ENCODE measurements at places on chromosomes 11 and 22. TPM values are rescaled to one million over a fixed set of nuclear protein-coding genes. Genes with fewer than 3 reads are reported as not detected.

The KRTAP5-2 gene
- total RNA-seq = not detected

The FXYD6 gene
- 54.7 TPM for total RNA-seq

The CECR2 gene
- 12.8 TPM for total RNA-seq

The OR8G1 gene
- not detected for total RNA-seq

The OR2AT4 gene
- not detected for total RNA-seq

The ACR gene
- total RNA-seq = 0.18 TPM

The SEC14L6 gene
- total RNA-seq = 6.5 TPM

The NNMT gene
- 14.5 TPM for total RNA-seq

The HSCB gene
- total RNA-seq = 13.8 TPM

The OR52I2 gene
- total RNA-seq = not detected

The GRAP2 gene
- 2.5 TPM for total RNA-seq

The OR52H1 gene
- 2.3 TPM for total RNA-seq

The MYOD1 gene
- 11.8 TPM for total RNA-seq

The GGTLC2 gene
- total RNA-seq = 0.29 TPM

The VWCE gene
- 2.4 TPM for total RNA-seq

The NUDT22 gene
- 51.3 TPM for total RNA-seq

The PAX6 gene
- total RNA-seq = 0.06 TPM

The OR4D5 gene
- total RNA-seq = not detected

The RAD9A gene
- 22.3 TPM for total RNA-seq

The OR56A1 gene
- 0.12 TPM for total RNA-seq

The GRK2 gene
- 39.3 TPM for total RNA-seq

The FAM180B gene
- total RNA-seq = 0.70 TPM

The RTN4RL2 gene
- total RNA-seq = 2.5 TPM

The RAB6A gene
- total RNA-seq = 109 TPM

The HTR3B gene
- not detected for total RNA-seq

The OR10D3 gene
- not detected for total RNA-seq

The IPO7 gene
- 113 TPM for total RNA-seq

The MPEG1 gene
- total RNA-seq = 20.3 TPM

The ANO5 gene
- 13.9 TPM for total RNA-seq

The MUC5AC gene
- total RNA-seq = 0.18 TPM

The PATE4 gene
- not detected for total RNA-seq

The CARD10 gene
- total RNA-seq = 18.7 TPM
